ENCODE measurements at places on chromosomes 3 and 15. TPM values are rescaled to one million over a fixed set of nuclear protein-coding genes. Genes with fewer than 3 reads are reported as not detected.

GRCh38 chr15:67296188-67296587 lies 41.6 kb downstream of the IQCH start:
- peak; percentile 79 for DNase-seq

DNA sequence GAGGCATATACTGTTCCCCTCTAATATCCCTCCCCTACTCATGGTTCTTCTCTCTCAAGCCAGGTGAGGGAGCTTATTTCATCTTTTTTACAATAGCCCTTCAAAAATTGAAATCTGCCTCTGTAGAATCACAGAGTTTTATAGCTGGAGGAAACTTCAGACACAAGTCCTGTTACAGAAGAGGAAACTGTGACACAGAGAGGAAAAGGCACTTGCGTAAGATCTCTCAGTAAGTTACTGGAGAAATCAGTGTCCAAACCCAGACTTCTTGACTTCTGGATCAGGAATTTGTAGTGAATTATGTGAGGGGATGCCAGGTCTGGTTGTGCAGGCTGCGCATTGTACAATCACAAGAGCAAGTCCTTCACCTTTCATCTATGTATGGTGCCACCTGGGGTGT lies 4.6 kb downstream of the FGD5 start:
- no peak for DNase-seq

DNA sequence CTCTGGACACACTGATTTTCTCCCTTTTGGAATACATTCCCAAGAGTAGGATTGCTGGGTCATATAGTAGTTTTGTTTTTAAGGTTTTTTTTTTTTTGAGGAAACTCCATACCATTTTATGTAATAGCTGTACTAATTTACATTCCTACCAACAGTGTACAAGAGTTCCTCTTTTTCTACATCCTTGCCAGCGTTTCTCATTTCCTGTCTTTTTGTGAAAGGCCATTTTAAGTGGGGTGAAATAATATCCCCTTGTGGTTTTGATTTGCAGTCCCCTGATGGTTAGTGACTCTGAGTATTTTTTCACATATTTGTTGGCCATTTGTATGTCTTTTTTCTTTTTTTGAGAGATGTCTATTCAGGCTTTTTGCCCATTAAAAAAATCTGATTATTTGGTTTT lies 1205.5 kb downstream of the ROBO1 start:
- no peak for DNase-seq

DNA sequence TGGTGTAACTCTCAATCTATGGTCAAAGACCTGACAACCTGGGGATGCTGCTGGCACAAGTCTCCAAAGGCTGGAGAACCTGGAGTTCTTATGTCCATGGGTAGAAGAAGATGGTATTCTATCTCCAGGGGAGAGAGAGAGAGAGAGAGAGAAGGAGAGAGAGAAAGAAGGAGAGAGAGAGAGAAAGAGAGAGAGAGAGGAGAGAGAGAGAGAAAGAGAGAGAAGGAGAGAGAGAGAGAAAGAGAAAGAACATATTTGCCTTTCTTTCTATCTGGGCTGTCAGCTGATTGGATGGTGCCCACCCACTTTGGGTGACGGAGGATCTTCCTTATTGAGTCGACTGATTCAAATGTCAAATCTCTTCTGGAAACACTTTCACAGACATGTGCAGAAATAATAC lies 84.6 kb downstream of the PPM1L start:
- no peak for DNase-seq

DNA sequence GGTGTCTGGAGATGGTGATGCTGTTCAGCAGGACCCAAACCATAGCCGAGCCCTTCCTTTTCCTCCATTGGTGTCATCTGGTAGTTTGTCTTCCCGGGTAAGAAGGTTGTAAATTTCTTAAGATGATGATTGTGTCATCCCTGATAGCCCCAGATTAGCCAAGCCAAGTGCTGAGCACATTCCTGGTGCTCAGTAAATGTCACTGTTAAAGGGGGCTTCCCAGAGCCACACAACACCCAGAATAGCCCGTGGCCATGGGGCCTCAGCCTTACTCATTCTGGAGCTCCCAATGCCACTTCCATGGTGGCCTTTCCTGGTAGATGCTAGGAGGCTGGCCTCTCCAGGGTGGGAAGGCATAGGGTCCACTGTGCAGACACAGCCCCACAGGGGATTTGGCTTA lies 4.6 kb upstream of the PLA2G4B start:
- no peak for DNase-seq

- no peak for DNase-seq
Observed at GRCh38 chr15:50911001-50911400, 2.5 kb downstream of the AP4E1 start.

GRCh38 chr15:26682598-26683164 lies 90.2 kb downstream of the GABRB3 start:
- DNase-seq = peak; percentile 75

DNA sequence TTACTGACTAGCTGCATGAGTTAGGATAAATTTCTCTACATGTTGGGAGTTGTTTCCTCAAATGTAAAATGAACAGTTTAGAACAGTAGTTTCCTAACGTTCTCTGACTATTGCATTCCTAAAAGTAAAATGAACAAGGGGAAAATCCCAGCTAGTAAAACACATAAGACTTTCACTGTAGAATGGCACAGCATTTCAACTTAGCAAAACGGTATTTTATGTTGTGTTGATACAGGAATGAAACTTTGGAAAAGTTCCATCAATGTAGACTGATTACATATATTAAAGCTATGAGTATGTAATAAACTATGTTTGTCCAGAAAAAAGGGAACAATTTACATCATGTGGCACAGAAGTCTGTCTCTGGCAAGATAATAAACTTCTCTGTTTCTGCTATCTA lies 297.4 kb upstream of the EPHA3 start:
- no peak for DNase-seq

DNA sequence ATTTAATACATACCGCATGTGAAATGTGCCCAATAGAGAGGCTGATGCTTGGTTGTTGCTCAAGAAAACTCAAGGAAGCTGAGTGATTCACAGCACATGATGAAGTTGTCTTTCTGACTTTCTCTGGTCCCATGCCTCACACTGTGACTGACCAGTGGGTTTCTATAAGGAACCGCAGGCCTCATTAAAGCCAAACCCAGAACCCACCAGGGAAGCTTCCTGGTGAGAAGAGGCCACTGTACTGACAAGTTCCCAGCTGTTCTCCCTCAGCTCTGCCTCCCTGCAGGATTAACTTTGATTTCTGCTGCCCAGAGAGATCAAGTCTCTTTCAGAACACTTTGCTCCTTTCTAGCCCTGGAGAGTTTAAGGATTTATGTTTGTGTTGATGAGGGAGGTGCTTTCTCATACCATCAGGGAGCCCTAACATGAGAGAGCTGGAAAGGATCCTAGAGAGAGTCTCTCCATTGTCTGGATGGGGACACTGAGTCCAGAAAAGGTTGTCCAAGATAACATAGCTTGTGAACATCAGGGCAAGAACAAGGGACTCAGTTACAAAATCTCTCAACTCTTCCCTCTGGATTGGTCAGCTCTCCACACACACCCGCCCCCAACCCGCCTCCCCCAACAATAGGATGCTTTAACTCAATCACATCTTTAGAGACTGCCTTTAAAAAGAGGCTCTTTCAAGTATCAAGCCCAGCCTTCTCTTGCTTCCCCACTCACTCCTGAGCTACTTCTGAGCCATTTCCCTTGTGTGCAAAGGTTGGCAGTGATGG lies 303.2 kb upstream of the TLE3 start:
- no peak for DNase-seq

- no peak for DNase-seq
Observed at GRCh38 chr15:88805031-88805780, 2.0 kb downstream of the ACAN start.

DNA sequence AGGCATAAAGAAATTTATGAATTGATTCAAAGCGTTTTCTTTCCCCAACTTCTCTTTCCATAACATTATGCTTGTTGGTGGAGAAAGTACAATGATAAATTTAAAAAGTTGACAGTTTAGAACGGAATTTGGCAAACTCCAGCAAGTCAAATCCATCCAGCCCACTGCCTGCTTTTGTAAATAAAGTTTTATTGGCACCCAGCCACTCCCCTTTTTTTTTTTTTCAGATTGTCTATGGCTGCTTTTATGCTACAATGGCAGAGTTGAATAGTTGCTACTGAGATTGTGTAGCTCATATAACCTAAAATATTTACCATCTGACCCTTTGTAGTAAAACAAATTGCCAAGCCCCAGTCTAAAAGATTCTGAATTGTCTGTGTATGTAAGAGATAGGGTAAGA lies 112.8 kb upstream of the RBMS3 start:
- no peak for DNase-seq

Gene CYP1A1
- total RNA-seq = 0.31 TPM

DNA sequence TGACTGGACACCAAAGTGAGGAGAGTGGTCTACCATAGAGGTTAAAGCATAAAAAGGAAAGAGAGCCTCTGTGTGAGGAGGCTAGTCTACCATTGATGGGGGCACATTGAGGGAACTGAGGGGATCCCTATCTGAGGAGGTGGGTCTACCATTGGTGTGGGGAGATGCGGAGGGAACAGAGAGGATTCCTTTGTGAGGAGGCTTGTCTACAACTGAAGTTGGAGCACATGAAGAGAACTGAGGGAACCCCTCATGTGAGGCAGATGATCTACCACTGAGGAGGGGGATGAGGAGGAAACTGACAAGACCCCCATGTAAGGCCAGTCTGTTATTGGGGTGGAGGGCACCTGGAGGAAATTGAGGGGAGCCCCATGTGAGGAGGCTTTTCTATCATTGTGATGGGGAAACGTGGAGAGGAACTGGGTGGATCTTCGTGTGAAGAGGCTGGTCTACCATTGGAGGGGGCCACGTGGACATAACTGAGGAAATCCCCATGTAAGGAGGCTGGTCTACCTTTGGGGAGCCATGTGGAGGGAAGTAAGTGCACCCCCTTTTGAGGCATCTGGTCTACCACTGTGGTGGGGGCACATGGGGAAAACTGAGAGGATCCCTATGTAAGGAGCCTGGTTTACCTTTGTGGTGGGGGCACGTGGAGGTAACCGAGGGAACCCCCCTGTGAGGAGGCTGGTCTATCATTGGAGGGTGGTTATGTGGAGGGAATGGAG lies 160.1 kb downstream of the FBLN2 start:
- DNase-seq = no peak

GRCh38 chr3:8554696-8555095 lies 53.1 kb downstream of the LMCD1 start:
- no peak for DNase-seq
